Thymus (tissue), 14 donors: ENCODE measurements at places on chromosomes 6 and 20.

DNA sequence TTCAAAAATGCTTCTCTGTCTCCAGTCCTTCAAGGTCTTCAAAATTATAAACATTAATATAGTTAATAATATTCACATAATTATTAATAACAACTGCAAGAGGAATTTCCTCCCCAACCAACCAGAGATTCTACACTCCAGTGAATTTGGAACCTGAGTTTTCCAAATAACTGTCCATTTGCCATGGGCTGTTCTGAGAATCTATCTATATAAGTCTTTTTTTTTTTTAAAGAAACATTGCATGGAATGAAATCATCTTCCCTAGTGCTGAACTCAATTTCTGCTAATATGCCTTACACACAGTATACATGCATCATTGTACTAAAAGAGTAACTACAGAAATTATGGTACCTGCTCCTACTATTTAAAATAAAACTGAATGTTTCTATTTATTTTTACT, 113.9 kb downstream of the SLC22A3 start:
- no peak for DNase-seq

GRCh38 chr6:130969166-130969565, 93.9 kb downstream of the EPB41L2 start:
- no peak for DNase-seq

- DNase-seq, result no peak
Observed at GRCh38 chr6:26300828-26301227, 64.2 kb upstream of the BTN3A2 start.

DNA sequence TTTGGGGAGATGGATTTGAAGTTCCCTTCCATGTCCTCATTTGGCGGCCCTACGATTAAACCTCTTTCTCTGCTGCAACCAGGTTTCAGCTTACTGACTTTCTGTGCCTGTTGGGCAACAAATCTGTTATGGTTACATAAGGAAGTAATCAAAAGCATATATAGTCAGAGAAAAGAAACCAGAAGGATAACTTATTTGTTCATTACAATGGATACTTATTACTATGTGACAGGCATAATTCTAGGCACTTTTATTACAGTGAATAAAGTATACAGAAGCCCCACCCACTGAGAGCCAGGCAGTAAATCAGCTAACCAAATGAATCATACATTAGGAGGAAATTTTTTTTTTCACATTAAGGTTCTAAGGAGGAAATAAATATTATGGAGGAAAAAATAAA, 9.6 kb upstream of the TRIM31 start:
- DNase-seq, result no peak

DNA sequence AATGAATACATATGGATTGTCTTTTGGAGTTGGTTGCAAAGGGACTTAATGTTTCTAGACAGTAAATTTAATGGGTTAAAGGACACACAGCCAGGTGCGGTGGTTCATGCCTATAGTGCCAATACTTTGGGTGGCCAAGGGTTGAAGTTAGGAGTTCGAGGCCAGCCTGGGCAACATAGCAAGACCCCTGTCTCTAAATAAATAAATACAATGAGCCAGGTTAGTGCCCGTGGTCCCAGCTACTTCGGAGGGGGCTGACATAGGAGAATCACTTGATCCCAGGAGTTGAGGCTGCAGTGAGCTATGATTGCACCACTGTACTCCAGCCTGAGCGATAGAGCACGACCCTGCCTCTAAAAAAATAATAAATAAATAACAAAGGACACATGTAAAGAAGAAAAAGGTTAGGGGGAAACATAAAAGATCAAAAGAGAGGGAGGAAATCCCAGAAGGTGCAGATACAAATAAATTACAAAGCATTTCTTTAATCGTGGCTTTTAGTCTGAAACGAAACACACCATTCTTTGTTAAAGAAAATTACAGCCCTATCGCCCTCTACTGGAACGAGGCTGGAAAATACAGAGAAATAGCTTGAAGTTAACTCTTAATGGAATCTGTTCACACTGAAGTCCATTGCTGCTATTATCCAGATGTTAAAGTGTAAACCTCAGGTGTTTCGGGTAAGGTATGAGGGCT, 42.6 kb upstream of the SCML4 start:
- DNase-seq, result peak; percentile 23

DNA sequence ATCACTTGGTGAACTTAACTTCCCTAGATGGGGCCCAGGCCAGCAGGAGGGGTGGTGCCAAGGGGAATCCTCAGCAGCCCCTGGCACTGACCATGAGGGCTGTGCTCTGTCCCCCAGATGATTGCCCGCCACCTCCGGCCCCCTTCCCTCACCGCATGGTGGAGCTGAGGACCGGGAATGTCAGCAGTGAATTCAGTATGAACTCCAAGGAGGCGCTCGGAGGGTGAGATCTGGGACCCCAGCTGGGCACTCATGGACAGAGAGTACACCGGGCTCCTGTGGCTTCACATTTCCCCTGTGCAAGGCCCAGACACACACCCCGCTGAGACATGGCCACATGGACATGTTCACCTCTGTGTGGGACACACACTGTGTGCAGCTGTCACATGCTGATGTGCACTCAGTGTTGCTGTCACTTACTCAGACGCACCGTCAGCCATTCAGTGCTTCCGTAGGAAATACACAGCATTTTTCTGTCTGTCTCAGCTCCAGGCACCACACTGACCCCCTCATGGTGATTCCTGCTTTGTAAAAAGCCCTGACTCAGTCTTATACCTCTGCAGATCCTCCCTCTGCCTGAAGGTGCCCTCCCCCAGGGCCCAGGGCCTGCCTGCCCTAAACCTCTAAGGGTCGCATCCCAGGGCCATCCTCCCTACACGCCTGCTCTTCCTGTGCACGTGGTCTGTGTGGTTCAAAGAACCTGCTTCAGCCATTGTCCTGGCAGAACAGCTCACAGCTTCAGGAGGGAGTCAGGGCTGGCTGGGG, 4.4 kb downstream of the MYLK2 start:
- DNase-seq, result no peak

DNA sequence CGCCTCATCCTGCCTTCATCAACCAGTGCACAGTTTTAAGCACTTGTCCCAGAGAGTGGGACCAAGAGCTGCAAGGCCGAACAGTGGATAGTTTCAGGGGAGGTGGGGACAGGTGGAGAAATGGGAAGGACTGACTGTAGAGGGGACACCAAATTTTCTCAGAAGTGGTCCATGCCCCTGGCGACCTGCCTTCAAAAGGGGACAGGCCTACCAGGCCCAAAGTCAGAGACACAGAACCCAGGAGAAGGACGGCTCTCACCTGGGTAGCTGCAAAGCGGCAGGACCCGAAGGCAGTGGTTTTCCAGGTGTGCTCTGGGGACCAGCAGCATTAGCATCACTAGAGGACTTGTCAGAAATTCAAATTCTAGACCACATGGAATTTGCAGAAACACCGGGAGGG, 5.8 kb downstream of the TFEB start:
- no peak for DNase-seq

GRCh38 chr6:95288251-95288650, 289.1 kb upstream of the MANEA start:
- DNase-seq, result no peak

- peak; percentile 44 for DNase-seq
Observed at GRCh38 chr6:47414423-47415167, 63.0 kb upstream of the CD2AP start.
